Memory B cell (primary cell): ENCODE measurements at places on chromosomes 16 and 17.

GRCh38 chr16:911101-911500 lies 59.7 kb downstream of the LMF1 start:
- peaks cover 2% of the 10 kb centered on the region for H3K4me1 ChIP-seq
- no peak overlapping the region for H3K27ac ChIP-seq
- peaks cover 17% of the 10 kb centered on the region for H3K36me3 ChIP-seq
- no peak overlapping the region for H3K4me3 ChIP-seq
- H3K27me3 ChIP-seq: no peaks in the 10 kb centered on the region

GRCh38 chr17:42891539-42892152 lies 9.0 kb upstream of the G6PC1 start:
- no peaks in the 10 kb centered on the region for H3K36me3 ChIP-seq
- H3K4me1 ChIP-seq: no peaks in the 10 kb centered on the region
- H3K4me3 ChIP-seq: no peak overlapping the region
- no peak for DNase-seq
- no peak overlapping the region for H3K27ac ChIP-seq
- peaks cover 6% of the 10 kb centered on the region for H3K27me3 ChIP-seq

GRCh38 chr16:79647586-79647985 lies 47.0 kb upstream of the MAF start:
- no peak for DNase-seq
- no peaks in the 10 kb centered on the region for H3K4me1 ChIP-seq
- H3K27me3 ChIP-seq: peaks cover 3% of the 10 kb centered on the region

GRCh38 chr17:32602396-32602795 lies 115.6 kb downstream of the CDK5R1 start:
- no peaks in the 10 kb centered on the region for H3K4me1 ChIP-seq
- H3K4me3 ChIP-seq: no peak overlapping the region
- no peaks in the 10 kb centered on the region for H3K27me3 ChIP-seq
- no peak for DNase-seq

GRCh38 chr16:85492295-85492864 lies 120.7 kb upstream of the GSE1 start:
- no peak overlapping the region for H3K27ac ChIP-seq
- peaks cover 12% of the 10 kb centered on the region for H3K27me3 ChIP-seq
- no peak overlapping the region for H3K4me3 ChIP-seq
- no peaks in the 10 kb centered on the region for H3K36me3 ChIP-seq
